A549 treated with CORT108297 at 1 μM for 4 hours (cell line): ENCODE measurements at places on chromosomes 12 and 14. TPM values are rescaled to one million over a fixed set of nuclear protein-coding genes. Genes with fewer than 3 reads are reported as not detected.

ACVRL1 gene
- 0.04 to 0.24 TPM (median 0.17 TPM) in 5 replicates for total RNA-seq

NXPH4 gene
- total RNA-seq: 4.1 to 6.2 TPM (median 5.4 TPM) in 5 replicates

ANKS1B gene
- total RNA-seq: 0.20 to 0.63 TPM (median 0.48 TPM) in 5 replicates

SLC4A8 gene
- total RNA-seq: 0.82 to 1.6 TPM (median 1.2 TPM) in 5 replicates

DYRK2 gene
- total RNA-seq: 9.0 to 13.7 TPM (median 12.5 TPM) in 5 replicates

SPPL3 gene
- total RNA-seq: 36.5 to 55.2 TPM (median 48.7 TPM) in 5 replicates

SMIM41 gene
- total RNA-seq: not detected in 5 replicates
